ENCODE measurements at places on chromosomes 1 and 21.

DNA sequence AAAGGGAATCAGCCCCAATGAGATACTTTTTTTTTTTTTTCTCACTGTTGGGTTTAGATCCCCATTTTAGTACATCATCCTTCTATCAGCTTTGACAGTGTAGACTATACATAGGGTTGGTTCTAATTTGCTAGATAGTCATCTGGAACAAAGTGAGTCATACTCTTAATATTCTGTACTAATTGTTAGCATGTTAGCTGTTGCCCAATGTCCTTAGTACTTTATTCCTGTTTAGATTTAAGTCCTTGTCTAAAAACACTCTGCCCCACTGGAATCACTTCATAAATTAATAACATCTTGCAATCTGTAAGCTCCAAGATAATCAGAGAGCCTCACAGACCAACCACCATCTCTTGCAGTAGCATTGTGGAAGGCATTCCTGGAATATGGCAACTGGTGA, 209.8 kb upstream of the KIAA0040 start:
- DNase-seq, result no peak

DNA sequence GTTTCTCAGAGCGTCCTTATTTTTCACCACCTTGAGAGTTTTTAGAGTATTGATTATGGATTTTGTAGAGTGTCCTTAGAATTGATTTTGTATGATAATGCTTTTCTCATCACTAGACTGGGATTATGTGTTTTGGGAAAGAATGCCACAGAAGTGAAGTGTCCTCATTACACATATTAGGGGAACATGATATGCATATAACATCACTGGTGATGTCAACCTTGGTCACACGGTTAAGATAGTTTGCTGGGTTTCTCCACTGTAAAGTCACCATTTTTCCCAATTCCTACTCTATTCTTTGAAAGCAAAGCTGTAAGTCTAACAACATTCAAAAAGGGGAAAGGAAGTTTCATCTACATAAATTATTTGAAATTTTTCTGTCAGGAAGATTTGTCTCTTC, 39.6 kb upstream of the PALMD start:
- no peak for DNase-seq

GRCh38 chr1:216670118-216670883, 52.9 kb downstream of the ESRRG start:
- DNase-seq, result no peak

DNA sequence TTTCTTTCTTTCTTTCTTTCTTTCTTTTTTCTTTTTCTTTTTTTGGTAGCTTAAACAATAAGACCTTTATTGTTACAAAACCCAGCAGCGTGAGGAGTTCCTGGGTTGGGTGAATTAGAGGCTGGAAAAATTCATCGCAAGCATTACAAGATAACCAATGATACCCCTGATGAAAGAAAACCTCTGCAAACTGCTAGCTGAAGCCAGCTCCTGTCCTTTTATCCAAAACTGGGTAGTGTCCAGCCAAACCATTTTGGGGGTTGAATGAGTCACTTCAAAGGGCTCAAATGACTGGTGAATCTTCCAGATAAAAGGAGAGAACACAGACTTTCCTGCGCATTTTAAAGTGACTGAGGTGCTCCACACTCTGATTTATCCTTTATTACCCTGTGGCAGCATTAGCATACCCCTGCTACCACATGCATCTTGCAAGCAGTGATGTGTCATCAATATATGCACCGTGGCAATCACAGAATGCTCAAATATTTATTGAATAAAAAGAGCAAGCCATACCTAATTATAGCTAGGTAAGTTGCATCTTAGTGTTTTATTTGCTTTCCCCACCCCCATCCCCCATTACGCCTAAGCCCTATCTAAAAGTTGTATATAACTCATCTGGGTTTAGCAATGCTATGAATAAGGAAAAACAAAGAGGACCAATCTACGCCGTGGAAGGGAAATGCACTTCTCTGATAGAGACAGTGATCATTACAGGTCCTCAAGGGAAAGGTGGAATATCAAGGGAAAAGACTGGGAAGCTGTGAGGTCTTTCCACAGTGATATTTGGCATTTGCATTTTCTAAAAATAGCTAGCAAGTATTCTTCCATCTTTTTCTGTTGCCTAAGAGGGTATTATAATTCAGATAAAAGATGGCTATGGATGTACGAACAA, 32.4 kb upstream of the CEP350 start:
- DNase-seq, result no peak

- DNase-seq, result no peak
These were observed 49.3 kb downstream of the GNB1 start for GRCh38 chr1:1841575-1841995.

All from stimulated activated CD8-positive, alpha-beta memory T cell treated with anti-CD3 and anti-CD28 coated beads, Interleukin-2, amount 100 ng/mL, for 1 hour (primary cell).